Neuronal stem cell (in vitro differentiated cells): ENCODE measurements at places on chromosomes 2 and 18.

- no peak for DNase-seq
Observed at GRCh38 chr2:158013891-158014290, 87.8 kb upstream of the UPP2 start.

DNA sequence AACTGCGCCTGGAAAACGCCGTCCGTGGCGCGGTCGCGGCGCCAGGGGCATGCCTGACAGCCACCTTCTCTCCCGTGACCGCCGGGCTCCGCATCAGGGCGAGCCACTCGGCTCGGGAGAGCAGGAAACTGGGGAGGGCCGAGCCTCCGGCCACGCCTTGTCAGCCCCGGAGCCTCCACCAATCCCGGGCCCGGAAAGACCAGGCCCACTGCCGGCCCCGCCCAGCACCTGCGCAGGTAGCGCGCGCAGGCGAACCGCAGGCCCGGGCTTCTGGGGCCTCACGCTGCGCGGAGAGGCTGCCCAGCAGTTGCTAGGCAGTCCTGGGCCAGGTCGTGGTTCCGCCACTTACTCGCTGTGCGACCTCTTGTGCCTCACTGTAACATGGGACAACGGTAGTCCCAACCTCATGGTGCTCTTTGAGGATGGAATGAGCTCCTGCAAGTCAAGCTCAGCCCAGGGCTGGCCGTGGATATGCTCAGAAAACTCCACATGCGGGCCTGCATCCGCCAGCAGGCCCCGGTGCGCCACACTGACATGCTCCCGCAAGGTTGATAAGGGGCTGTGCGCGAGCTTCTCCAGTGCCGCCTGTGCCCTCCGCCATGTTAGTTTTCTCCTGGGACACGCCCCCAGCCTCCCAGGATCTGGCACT, 97.1 kb downstream of the INHBB start:
- peak; percentile 23 for DNase-seq

GRCh38 chr2:1931003-1931914, 186.9 kb upstream of the PXDN start:
- no peak for DNase-seq

DNA sequence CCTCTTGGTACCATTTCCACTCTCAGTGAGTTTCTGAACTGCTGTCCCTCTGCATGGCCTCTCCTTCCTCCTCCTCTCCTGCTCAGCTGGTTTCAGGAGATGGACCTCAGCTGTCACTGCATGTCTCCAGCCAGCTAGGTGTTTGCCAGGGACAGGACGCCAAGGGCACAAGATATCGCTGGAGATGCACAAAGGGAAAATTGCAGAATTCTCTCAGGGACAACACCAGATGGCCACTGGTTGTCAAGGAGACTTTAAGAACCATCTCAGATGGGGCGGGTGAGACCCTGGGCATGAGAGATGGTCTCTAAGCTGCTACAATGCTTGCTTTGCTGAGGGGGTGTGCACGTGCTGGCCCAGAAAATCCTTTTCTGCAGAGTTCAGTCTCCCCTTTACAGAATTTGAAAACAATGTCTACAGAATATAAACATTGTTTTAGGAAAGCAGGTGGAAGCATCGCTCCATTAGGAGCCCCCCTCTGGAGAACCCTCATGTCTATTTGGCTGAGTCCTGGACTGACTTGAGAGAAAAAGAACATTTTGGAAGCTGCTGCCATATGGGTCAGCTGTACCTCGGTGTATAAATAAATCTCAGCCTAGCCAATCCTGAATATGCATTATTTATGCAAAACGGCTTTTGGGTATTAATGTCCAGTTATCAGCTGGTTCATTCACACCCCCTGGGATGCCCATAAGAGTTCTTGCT, 57.8 kb upstream of the SPP2 start:
- no peak for DNase-seq

- no peak for DNase-seq
Observed at GRCh38 chr2:118969734-118970395, 27.9 kb downstream of the MARCO start.

- no peak for DNase-seq
Observed at GRCh38 chr2:22996911-22997310, 388.1 kb upstream of the KLHL29 start.

- no peak for DNase-seq
Observed at GRCh38 chr2:110116033-110116710, 550 bp upstream of the MALL start.

DNA sequence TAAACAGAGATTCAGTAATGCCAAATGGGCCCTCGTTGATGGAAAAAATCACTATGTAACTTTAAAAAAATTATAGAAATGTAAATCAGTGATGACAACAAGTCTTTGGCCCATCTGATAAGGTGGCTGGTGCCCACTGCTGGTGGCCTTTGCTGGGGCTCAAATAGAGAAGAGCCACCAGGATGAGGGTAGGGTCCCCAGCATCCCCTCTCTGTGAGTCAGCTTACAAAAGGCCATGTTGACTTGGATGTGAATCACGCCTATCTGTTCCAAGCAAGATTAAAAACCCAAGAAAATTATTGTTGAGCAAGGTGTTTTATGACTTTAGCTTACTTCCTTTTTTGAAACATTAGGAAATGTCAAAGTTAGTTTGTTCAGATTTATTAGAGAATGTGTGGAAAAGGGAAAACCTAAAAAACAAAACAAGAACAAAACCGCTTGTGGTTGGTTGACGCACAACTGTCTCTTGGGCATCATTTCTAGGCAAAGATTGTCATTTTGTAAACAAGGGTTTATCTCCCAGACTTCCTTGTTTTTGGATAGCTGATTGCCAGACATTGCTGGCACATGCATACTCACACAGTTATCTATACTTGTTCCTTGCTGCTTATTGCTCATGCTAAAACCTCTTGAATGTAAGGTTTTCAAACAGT, 53.7 kb upstream of the ZNF396 start:
- no peak for DNase-seq

GRCh38 chr2:235861383-235861782, 306.8 kb downstream of the GBX2 start:
- no peak for DNase-seq

GRCh38 chr2:26008851-26009566, 24.9 kb upstream of the RAB10 start:
- DNase-seq: no peak

GRCh38 chr2:145026456-145027455, 506.8 kb upstream of the ZEB2 start:
- DNase-seq: no peak

GRCh38 chr2:230899786-230900185, 25.3 kb downstream of the GPR55 start:
- no peak for DNase-seq

- no peak for DNase-seq
Observed at GRCh38 chr18:23235860-23236259, 100.6 kb downstream of the CABLES1 start.

- no peak for DNase-seq
Observed at GRCh38 chr2:74293191-74293991, 49.8 kb downstream of the SLC4A5 start.

DNA sequence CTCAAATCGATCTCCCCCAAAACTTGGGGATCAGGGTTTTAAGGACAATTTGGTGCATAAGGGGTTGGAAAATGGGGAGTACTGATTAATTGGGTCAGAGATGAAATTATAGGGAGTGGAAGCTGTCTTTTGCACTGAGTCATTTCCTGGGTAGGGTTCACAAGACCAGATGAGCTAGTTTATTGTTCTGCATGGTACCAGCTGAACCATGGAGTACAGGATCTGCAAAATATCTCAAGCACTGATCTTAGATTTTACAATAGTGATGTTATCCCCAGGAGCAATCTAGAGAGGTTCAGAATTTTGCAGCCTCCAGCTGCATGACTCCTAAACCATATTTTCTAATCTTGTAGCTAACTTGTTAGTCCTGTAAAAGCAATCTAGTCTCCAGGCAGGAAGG, 73.1 kb downstream of the CPO start:
- no peak for DNase-seq

- no peak for DNase-seq
Observed at GRCh38 chr2:117512307-117512706, 302.2 kb upstream of the DDX18 start.

DNA sequence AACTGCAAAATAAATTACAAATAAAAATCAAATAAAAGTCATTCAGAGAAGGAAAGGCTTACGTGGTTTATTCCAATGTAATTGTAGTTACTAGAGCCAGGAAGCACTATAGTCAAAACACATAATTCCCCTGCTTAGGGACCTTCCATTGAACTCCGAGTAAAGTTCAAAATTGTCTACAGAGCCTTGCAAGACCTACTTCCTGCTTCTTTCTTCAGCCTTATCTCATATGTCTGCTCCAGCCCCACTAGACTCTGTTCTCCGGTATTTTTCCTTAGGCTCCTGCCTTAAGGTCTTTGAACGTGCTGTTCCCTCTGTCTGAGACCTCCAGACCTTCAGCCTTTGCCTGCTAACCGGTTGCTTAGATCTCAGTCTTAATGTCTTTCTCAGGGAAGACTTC, 104.3 kb downstream of the ARL6IP6 start:
- no peak for DNase-seq

DNA sequence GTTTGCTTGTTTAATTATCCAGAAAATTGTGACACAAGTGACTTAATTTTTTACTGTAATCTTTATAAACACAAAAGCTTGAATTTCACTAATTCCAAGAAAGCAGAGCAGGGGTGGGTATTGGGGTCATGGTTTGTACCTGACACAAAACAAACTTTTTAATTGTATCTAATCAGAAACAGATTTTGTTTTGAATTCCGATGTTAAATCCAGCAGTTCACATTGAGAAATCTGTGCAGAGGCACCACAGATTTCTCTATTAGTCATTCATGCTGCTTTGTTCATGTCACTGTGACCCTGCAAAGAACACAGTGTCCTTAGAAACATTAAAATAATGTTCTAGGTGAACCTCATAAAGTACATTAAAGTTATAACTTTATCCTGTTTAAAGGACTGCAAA, 443.4 kb downstream of the NYAP2 start:
- DNase-seq: no peak

- no peak for DNase-seq
Observed at GRCh38 chr18:40570615-40571014, 1384.4 kb upstream of the PIK3C3 start.

DNA sequence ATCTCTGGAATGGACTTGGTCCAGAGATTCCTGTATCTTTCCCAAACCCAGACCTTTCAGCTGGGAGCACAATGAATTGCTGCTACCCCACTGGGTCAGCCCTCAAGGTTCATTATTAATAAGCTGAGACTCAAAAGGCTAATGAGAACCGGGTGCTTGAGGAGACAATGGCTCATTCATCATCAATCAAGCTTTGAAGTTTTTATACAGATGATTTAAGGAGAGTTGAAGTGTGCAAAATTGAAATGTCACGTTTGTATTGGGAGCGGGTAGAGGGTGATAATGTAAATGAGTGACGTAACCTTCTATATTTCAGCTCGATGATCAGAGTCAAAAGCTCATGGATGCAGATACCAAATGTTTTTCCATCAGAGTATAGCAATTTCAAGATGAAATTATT, 744.9 kb downstream of the ERBB4 start:
- no peak for DNase-seq

- DNase-seq: peak; percentile 38
Observed at GRCh38 chr18:51654488-51655326, 457.2 kb upstream of the MEX3C start.

- DNase-seq: no peak
Observed at GRCh38 chr2:231486851-231487596, 22.7 kb upstream of the NCL start.

- no peak for DNase-seq
Observed at GRCh38 chr2:45612285-45612684, 1.2 kb upstream of the SRBD1 start.

DNA sequence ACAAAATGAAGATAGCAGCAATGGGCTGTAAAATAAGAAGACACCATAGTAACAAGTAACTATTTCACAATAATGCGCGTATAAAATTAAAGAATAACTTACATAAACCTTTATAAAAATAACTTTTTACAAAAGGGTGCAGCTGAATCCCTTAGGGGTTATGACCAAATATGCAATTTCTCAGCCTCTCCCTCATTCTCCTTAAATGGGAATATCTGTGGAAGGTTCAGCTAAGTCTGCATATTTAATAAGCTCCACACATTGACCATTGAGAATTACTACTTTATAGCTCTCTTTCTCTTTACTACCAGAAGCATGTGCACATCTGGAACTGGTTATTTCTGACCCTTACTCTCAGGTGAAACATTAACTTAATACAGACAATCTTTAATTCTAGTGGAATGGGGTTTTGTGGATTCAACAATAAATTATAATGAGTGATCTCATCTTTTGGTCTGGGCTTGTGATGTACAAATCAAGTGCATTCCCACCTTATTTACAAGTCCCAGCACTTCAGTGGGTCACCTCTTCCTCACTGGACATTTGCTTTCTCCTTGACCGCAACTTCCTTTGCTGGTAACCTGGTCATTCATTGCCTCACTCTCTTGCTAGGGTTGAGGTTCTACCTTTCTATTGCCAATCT, 15.7 kb downstream of the ARHGAP15 start:
- no peak for DNase-seq

GRCh38 chr2:104866122-104866864, 12.4 kb downstream of the POU3F3 start:
- DNase-seq: no peak

DNA sequence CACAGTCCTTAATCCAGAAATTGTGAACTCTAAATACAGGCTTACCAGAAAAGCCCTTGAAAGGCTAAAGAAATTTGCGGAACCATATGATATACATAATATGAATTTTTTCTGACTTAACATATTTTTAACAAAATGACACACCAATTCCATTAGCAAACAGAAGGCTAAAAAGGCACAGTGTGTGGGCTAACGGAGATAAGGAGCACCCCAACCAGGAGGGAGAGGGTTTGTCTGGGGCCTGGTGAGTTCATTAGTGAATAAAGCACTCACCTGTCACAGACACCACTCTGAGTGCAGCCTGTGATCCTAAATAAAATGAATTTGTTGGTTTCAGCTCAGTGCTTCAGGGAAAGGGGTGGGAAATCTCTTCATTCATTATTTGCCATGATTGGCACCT, 2.7 kb upstream of the FECH start:
- DNase-seq: no peak

- DNase-seq: no peak
Observed at GRCh38 chr18:71293322-71293721, 1004.5 kb downstream of the SOCS6 start.

DNA sequence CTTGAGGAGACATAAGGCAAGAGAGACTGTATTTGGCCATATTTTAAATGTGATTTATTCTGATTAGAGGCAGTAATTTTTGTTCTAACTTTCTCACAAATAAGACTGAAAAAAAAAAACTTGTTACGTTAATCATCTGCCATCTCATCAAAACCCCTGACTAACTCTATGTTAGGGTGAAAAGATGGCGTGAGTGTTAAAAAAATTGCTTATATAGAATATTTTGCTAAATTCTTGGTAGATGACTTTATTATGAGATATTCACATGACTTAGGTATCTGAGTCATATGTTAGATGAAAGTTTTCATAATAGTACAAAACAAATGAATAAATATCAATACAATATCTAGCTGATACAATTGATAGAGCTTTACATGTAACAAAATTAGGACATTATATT, 1508.7 kb upstream of the TMEFF2 start:
- no peak for DNase-seq

DNA sequence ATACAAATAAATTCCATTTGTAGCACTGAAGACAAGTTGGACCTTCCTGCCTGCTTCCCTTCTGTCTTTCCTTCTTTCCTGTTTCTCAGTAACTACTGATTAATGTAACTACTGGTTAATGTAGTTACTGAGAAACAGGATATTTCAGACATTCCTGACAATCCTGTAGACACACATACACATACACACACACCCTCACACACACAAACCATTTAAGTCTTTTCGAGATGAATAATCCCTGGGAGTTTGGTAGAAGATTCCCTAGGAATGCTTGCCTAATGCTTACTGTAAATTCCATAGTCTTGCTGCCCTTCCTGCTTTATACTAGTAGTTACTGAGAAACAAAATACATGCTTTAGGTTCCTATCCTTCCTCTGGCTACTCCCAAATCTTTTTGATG, 83.9 kb downstream of the PIK3C3 start:
- DNase-seq: no peak
